Posterior vena cava (tissue), 2 donors: ENCODE measurements at places on chromosomes 5 and 9. TPM values are rescaled to one million over a fixed set of nuclear protein-coding genes. Genes with fewer than 3 reads are reported as not detected.

The PDE6A gene
- not detected for total RNA-seq

The FOXD4L6 gene
- total RNA-seq = not detected

The SDHA gene
- 80.7 TPM for total RNA-seq

The AK1 gene
- 65.7 TPM for total RNA-seq

The ELOVL7 gene
- 2.7 TPM for total RNA-seq

The ALDOB gene
- 0.24 TPM for total RNA-seq

The PJA2 gene
- 193 TPM for total RNA-seq

The PCDHB5 gene
- total RNA-seq = 2.8 TPM

The CD180 gene
- total RNA-seq = 1.5 TPM

DNA sequence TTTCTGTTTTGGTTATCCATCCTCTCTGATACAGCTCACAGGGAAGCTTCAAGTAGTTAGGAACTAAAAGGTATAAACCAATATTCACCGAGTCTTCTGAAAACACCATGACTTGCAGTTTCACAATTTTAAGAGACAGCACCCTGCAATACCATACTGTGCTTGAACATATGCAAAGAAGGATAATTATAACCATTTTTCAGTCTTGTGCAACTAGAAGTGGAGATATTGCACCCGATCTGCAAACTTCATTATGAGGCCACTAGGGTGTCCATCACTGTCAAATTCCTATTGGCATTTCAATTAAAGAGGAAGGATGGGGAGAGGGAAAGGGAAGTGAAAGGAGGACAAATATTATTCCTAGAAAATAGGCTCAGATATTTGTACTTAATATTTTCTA is 32.4 kb upstream of the CEP120 start:
- no peak for DNase-seq

DNA sequence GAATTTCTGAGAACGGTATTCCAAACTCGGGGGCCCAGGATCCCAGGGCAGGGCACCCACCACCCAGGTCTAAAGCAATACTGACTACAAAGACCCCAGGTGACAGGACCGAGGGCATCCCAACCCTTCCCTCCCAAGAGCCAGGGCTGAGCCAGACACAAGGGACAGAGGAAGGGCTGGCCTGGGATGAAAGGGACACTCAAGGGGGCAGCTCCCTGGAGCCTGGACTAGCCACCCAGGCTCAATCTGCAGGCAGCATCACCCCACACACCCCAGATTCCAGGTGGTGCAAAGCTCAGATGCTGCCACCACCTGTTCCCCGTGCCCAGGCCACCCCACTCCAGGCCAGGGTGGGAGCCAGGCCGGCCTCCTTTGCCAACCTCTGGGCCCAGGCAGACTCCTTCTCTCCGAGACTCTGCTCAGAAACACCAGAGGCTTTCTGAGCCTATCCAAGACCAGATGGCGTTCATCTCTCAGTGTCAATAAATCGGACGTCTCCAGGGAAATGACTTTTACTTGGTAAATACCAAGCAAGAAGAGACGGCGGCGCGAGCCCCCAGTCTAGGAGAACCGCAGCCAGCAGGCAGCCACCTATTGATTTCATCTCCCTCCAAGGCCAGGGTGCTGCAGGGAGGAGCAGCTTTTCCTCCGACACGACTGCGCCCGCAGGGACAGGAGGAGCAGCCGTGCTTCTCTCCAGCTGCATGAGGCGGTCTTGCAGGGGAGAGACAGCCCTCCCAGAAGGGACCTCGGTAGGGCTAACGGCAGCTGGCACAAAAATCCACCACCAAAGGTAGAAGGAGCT is 94.1 kb upstream of the ADAMTS2 start:
- peak; percentile 58 for DNase-seq

- DNase-seq = no peak
Measured at GRCh38 chr9:14719231-14719923, 3.2 kb downstream of the CER1 start.

GRCh38 chr5:180606215-180606785 is 15.0 kb upstream of the SCGB3A1 start:
- peak; percentile 62 for DNase-seq

- no peak for DNase-seq
Measured at GRCh38 chr9:85716031-85716877, 25.5 kb downstream of the AGTPBP1 start.

- DNase-seq = no peak
Measured at GRCh38 chr5:30390095-30390494, 803.4 kb upstream of the CDH6 start.

DNA sequence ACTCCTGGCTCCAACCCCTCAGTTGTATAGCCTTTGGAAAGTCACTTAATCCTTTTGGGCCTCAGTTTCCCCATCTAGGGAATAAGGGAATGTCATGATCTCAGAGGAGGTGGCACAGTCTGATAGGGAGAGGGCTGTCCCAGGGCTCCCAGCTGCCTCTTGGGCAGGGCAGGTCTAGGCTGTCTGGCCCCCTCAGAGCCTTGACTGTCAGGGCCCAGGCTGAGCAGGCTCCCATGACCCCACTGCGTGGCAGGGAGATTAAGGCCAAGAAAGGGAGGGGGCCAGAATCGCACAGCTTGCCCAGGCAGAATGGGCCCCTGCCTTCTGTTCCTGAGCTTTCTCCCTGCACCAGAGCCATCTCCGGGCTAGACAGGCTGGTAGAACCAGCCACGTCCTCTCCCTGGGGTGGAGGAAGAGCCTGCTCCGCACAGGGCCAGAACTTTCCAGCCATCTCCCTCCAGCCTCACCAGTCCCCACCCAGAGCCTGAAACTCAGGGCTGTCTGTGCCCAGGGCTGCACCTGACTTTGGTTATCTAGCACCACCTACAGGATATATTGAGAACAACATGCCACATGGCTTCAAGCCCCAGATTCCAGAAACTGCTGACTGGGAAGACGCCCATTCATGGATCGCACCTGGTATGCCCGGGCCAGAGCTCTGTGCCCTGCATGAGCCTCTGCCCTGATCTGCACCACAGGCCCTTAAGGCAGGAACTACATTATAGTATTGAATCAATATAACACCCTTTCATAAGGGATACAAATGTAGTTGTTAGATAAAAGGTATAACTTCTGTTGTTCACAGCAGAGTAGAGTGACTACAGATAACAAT is 32.1 kb downstream of the NAIF1 start:
- DNase-seq = peak; percentile 87

- no peak for DNase-seq
Measured at GRCh38 chr9:78243130-78243529, 7.3 kb downstream of the CEP78 start.

- peak; percentile 67 for DNase-seq
Measured at GRCh38 chr9:134691695-134692572, 50.3 kb downstream of the COL5A1 start.

DNA sequence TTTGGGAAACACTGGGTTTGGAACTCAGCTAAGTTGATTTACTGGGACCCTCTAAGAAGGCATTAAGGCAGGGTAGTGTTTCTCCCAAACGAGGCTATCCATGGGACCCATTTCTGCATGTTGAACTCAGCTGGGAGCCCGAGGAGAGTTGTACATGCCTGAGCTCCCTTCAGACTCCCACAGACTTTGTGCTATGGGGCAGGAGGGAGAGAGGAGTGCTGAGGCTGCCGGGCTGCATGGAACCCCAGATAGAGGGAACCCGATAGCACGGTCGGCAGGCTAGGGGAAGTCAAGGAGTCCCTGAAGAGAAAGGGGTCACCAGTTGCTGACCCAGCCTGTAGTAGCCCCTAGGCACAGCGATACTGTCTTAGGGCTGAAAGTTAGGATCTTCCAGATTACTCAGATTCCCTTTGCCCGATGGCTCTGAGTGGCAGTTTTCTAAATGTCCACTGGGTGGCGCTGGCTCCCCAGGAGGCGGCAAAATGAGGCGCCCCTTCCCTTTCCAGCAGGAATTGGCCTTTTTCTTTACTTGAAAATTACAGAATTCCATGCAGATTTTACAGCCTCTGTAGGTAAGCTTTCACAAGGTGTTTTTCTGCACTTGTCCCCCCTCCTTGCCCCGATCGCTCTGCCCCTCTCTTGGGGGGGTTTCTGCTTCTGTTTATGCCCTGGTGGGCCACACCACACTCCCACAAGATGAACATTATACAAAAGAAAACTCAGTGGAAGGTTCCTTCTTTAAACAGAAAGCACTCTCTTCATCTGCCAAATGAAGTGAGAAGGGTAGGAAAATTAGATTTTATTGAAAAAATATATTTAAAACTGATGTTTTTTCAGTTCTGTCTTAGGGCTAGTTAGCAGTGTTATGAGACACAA is 17.8 kb downstream of the NANS start:
- peak; percentile 84 for DNase-seq

- DNase-seq = no peak
Measured at GRCh38 chr9:20074291-20074690, 285.5 kb upstream of the SLC24A2 start.

GRCh38 chr5:161544350-161544765 is 2.2 kb downstream of the GABRB2 start:
- DNase-seq = no peak

DNA sequence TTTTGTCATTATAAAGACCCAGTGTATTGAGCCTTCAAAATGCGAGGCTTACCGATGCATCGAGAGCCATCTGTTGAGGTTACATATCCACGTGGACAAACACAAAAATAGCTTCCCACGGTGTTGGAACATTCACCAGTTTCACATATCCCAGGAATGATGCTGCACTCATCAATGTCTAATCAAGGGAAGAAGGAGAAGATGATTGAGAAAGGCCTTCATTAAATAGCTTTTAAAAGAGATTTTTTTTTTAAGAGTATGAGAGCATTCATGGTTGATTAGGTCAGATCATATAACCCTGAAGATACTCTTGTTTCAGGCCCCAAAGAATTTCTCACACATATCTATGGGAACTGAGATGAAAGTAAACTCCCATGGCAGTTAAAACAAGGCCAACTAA is 129.4 kb downstream of the FBN2 start:
- DNase-seq = no peak

DNA sequence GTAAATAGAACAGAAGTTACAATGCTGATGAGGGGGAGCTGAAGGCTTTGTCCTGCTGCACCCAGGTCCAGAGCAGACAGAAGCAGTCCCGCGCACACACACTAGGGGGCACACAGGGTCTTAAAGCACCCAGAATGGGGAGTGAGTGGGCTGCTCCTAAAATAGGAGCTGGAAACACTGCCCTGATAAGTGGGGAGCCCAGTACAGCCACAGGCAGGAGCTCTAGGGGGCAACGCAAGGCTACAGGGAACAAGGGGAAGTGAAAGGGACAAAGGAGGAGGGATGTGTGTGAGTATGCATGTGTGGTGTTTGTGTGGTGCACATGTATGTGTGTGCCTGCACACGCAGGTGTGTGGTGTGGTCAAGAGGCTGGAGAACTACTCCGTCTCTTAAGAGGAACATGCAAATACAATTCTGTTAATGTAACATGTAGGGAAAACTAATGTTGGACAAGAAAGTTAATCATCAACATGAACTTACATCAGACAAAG is 191.5 kb downstream of the ROR2 start:
- DNase-seq = no peak

DNA sequence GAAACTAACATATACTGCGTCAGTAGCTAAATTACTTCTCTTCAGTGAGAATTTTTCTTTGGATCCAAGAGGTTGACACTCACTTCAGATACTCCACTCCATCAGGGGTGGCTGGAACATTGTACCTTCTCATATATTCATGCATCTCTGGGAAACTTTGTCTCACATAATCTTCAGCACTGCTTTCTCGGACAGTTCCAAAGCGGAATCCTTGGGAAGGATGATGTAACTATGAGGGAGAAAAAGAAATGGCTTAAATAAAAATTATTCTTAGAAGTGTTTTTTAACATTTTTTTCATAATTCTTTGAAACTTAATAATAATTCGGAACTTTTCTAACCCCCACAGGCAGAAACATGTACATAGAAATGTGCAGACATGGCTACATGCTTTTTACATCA is 33.4 kb upstream of the PPP3R2 start:
- no peak for DNase-seq

GRCh38 chr9:99307851-99308250 is 85.8 kb downstream of the SEC61B start:
- DNase-seq = no peak

DNA sequence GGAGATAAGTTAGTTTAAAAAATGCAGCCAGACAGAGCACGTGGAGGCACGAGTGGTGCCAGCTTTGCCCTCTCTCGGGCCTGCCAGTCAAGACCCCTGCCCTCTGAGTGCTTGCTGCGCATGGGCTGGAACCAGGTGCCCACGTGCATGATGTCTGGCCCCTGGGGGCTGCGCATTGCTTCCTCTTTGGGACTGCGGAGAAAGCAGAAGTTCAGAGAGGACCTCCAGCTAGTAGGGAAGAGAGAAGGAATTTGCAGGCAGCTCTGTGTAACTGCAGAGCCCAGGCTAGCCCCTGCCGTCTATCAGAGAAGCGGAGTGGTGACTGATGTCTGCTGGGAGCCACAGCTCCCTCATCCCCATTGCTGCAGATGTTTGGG is 9.7 kb upstream of the RNU6ATAC start:
- no peak for DNase-seq

- DNase-seq = no peak
Measured at GRCh38 chr9:79661279-79661678, 89.5 kb downstream of the TLE4 start.

DNA sequence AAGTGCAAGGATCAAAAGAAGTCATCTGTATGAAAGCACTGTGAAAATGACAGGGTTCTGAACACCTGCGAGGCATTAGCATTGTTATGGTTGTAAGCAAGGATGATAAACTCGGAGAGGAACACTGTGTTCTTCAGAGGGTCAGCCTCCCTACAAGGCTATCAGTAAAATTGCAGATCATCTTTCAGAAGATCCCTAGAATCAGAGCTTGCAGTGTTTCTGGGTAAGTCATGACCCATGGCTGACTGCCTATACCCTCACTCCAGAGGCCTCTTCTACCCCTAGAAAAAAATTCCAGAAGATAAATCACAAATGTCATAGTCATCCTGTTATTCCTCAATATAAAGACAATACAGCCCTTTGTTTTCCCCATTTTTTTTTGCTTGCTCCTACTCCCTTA is 292.6 kb downstream of the DMAC1 start:
- no peak for DNase-seq

- DNase-seq = no peak
Measured at GRCh38 chr5:56876327-56876726, 33.1 kb upstream of the SETD9 start.
